ENCODE measurements at places on chromosomes 1 and 21.

GRCh38 chr1:212415107-212415841 is 588 bp upstream of the PACC1 start:
- DNase-seq: no peak

DNA sequence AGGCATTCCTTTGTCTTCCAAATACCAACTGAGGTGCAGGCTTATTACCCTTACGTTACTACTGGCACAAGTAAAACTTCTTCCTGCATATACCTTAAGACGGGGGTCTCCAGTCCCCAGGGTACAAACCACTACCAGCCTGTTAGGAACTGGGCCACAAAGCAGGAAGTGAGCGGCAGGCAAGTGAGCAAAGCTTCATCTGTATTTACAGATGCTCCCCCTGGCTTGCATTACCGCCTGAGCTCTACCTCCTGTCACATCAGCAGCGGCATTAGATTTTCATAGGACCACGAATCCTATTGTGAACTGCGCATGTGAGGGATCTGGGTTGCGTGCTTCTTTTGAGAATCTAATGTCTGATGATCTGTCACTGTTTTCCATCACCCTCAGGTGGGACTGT is 113.1 kb downstream of the SLC45A1 start:
- DNase-seq: no peak

GRCh38 chr1:116208136-116208535 is 96.9 kb downstream of the MAB21L3 start:
- DNase-seq: no peak

- no peak for DNase-seq
Observed at GRCh38 chr1:183029591-183030000, 6.4 kb downstream of the LAMC1 start.

GRCh38 chr1:156581661-156582387 is 2.3 kb downstream of the TTC24 start:
- DNase-seq: peak; percentile 71

DNA sequence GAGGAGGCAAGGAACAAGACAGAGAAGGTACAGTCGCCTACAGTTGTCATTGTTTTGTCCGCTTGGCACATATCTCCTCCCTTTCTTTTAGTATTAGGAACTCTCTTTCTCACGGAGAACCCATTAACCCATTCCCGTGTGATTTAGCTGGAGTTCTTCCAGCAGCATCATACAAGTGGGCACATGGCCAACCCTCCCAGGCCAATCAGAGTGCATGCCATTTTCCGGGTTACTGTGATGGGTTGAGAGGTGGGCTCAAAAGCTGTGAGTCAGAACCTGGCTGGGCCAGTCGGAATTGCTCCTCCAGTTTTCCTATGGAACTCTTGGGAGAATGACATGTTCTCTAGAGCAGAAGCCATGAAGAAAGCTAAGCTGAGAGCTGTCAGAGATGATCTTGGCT is 83.1 kb upstream of the SOD1 start:
- no peak for DNase-seq

- no peak for DNase-seq
Observed at GRCh38 chr1:240304466-240304865, 212.8 kb downstream of the FMN2 start.

DNA sequence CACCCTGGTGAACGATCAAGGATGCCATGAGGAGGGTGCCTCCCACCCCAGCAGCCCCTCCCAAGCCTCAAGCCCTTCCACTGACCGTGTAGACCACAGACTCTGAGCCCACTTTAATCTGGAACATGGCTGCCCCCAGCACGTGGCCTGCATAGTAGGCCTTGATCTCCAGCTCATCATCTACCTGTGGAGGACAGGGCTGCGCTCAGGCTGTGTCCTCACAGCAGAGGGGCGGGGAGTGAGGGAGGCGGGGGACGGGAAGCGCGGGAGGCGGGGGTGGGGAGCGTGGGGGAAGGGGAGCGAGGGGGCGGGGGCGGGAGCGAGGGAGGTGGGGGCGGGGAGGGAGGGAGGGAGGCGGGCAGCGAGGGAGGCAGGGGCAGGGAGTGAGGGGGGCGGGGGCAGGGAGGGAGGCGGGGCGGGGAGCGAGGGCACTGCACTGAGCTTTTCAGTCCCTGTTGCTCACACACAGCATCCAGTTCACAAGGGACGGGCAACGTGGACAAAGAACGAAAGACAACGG is 7.1 kb downstream of the PUSL1 start:
- DNase-seq: no peak

GRCh38 chr1:15618655-15619525 is 1.6 kb downstream of the DDI2 start:
- DNase-seq: no peak

DNA sequence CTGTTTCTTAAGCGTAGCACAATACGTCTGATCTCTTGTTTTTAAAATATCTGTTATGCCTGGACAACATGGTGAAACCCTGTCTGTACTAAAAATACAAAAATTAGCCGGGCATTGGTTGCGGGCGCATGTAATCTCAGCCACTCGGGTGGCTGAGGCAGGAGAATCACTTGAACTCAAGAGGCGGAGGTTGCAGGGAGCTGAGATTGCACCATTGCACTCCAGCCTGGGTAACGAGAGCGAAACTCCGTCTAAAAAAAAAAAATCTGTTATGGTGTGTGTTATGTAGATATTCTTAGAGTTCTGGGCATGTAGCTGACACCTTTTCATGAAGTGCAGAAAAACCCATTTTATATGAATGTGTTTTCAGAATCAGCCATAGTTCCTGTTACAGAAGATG is 38.2 kb downstream of the RABGAP1L start:
- DNase-seq: no peak

DNA sequence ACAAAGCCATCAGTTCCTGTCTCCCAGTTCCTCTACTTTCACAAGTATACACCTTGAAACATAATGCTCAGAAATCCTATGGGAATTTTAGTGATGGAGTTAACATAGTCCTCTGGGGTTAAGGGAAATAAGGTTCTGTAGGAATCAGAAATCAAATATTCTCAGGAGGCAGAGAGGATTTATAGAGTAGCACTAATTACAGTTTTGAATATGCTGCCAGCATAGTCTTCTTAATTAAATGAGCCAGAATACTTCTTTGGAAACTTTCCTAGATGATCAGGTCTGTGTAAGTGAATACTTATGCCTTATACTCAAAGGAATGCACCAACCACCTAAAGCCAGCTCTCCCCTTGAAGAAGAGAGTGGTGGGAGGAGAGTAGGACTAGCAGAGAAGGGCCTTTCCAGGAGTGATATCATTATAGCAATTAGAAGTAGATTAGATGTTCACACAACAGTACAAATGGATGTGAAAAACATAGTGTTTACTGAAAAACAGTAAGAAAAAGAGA is 31.4 kb upstream of the DIRAS3 start:
- DNase-seq: no peak

DNA sequence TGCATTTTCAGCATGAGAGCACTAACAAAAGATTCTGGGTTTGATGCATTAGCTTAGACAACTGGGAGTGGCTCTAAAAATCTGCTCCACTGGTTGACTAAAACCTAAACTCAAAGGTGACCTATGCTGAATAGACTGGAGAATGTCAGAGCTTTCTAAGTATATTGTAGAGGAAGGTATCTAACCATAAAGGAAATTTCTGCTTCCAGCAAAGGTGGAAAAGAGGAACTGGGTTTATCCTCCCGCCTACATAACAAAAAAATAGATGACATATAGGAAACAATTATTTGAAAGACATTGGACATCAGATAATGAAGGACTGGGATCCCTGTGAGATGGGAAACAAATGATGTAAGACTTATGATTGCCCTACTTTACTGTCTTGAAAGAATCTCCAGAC is 35.8 kb upstream of the CR2 start:
- DNase-seq: no peak

GRCh38 chr1:155321639-155322503 is 1.2 kb downstream of the RUSC1 start:
- no peak for DNase-seq

All from stimulated activated CD8-positive, alpha-beta memory T cell treated with anti-CD3 and anti-CD28 coated beads, Interleukin-4, amount 100 ng/mL, for 48 hours (primary cell).